ENCODE measurements at places on chromosomes 7 and 10.

GRCh38 chr7:18702071-18702829, 206.7 kb downstream of the HDAC9 start:
- no peak for DNase-seq

- peak; percentile 11 for DNase-seq
These were observed 1.6 kb upstream of the HILPDA start for GRCh38 chr7:128453836-128454804.

DNA sequence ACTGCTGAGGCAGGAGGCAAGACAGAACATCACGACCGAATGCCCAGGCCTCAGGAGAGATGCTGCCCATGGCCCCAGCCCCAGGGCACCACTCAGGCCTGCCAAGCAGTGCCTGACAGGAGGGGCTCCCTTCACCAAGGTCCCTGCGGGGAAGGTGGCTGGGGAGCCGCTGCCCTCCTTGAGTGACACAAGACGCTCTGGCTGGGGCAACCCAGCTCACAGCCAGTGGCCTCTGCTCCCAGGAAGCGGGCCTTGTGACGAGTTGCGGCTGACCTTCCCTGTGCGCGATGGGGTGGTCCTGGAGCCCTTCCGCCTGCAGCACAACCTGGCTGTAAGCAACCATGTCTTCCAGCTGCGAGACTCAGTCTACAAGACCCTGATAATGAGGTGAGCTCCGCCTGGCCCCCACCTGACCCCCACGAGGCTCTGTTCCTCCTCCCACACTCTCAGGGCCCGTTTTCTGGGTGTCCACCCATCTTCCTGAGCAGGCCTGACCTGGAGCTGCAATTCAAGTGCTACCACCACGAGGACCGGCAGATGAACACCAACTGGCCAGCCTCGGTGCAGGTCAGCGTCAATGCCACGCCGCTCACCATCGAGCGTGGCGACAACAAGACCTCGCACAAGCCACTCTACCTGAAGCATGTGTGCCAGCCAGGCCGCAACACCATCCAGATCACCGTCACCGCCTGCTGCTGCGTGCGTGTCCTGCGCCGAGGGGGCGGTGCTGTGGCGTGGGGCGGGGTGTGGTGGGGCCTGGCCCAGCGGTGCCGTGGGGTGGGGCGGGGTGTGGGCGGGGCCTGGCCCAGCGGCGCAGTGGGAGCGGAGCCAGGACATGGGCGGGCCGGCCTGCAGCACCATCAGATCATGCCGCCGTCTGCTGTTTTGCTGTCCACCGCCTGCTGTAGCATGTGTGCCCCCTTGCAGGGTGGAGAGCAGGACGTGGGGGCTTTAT, 12.8 kb downstream of the ZMIZ2 start:
- DNase-seq: no peak

GRCh38 chr10:45652511-45652910, 20.1 kb downstream of the ZFAND4 start:
- no peak for DNase-seq

GRCh38 chr10:43284341-43284910, 17.6 kb upstream of the RASGEF1A start:
- DNase-seq: no peak

Measured in esophagus squamous epithelium (tissue), 5 donors.